ENCODE measurements at places on chromosomes 4 and X. TPM values are rescaled to one million over a fixed set of nuclear protein-coding genes. Genes with fewer than 3 reads are reported as not detected.
A peak's percentile ranks its signal among the peaks of the same experiment; 100 is the strongest.

GRCh38 chr4:77820649-77821561 is 1.7 kb upstream of the CNOT6L start:
- DNase-seq, result peak; percentile 5

TCEAL2 gene
- 26.0 TPM for polyA plus RNA-seq

GRCh38 chr4:151302432-151302831 is 23.0 kb downstream of the SH3D19 start:
- no peak for DNase-seq

DNA sequence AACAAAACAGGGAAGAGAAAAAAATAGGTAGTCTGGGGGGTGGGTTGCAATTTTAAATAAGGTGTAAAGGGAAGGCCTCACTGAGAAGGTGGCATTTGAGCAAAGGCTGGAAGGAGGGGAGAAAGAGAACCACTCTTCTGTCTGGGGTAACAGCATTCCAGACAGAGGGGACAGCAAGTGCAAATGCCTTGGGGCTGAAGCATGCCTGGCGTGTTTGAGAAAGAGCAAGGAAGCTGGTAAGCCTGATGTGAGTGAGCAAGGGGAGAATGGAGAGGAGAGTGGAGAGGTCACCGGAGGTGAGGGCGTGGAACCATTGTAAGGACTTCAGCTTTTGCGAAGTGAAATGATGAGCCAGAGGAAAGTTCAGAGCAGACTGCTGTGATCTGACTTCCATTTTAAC is 19.7 kb upstream of the DOCK11 start:
- DNase-seq, result no peak

DNA sequence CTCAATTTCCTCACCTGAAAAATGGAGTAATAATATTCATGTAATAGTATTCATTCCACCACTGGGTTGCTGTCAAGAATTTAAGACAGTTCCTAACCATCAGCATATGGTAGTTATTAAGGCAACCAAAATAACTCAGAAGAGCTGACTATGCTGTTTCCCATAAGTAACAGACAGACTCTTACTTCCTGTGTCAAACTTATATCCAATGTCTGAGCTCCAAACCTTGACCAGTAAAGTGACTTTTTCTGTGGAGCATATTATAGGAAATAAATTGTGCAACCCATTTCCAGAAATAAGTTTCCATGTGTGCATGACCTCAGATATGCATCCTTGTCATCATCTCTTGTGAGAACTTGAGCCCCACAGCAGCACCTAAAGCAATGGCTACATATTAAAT is 78.8 kb downstream of the HADH start:
- no peak for DNase-seq

- no peak for DNase-seq
Measured at GRCh38 chr4:183142571-183143550, 43.8 kb downstream of the WWC2 start.
